ENCODE measurements at places on chromosomes 1 and 21.

GRCh38 chr1:230537456-230537855, 104.8 kb upstream of the COG2 start:
- DNase-seq = no peak

DNA sequence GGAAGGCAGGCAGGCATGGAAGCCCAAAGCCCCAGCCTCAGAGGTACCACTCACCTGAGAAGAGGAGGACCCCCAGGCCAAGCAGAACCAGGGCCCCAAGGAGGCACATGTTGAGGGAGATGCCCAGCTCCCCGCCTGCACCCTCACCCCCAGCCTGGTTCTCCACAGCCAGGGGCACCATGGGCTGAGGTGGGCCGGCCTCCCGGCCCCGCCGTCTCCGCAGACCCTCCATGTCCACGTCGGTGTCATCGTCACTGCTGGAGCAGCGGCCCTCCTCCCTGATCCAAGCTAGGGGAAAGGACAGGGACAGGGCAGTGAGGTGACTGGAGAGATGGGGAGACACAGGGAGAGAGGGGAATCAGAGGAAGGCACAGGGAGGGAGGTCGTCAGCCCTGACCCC, 7.8 kb downstream of the PBXIP1 start:
- no peak for DNase-seq

DNA sequence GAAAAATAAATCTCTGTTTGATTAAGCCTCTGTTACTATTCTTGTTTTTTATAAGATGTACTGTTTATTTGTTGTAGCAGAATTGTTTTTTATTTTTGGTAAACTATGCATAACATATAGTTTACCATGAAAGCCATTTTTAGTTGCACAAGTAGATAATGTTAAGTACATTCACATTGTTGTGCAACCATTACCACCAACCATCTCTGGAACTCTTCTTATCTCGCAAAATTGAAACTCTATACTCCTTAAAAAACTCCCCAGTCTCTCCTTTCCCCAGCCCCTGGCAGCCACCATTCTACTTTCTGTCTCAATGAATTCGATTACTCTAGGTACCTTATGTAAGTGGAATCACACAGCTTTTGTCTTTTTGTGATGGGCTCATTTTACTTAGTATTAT, 27.4 kb upstream of the UHMK1 start:
- no peak for DNase-seq

- no peak for DNase-seq
Observed at GRCh38 chr1:66276218-66276617, 257.7 kb upstream of the SGIP1 start.

GRCh38 chr1:53544728-53545515, 85.7 kb downstream of the DMRTB1 start:
- DNase-seq = no peak

DNA sequence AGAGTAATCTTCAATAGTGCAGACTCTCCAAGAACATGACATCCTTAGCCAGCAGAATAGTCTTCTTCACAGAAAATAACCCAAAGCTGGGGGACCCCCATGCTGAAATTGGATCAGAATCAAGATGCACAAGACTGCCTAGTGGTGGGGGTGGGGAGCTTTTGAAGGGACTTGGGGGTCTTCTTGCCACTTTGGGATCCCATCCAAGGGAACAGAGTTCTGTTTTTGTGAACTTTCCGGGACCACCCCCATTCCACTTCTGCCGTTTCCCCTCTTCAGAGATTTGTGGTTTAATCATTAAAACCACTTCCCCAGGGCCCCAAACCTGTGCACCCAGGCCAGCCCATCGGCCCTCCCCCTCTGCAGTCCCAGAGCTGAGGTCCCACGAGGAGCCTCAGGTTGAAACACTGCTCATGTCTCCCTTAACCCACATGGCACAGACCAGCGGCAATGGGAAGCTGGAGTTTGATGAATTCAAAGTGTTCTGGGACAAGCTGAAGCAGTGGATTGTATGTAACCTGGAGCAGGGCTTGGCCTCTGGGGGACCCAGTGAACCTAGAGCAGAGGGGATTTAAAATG, 44.9 kb downstream of the CAPN9 start:
- DNase-seq = no peak

DNA sequence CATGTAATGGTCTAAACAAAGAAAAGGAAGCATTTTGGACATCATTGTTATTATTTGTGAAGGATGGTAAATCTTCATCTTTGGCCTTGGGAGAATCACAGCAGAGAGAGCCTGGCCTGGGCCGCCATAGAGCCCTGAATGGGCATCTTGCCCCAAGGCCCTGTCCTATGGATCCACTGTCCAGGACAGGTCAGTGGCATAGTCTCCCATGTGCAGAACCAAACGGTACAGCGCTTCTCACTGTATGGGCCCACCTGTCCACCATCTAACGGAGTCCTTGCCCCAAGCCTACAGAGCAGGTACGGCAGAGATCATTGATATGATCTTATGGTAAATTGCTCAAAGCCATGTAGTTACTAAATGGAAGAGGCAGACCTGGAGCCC, 185.7 kb downstream of the FOXD2 start:
- no peak for DNase-seq

DNA sequence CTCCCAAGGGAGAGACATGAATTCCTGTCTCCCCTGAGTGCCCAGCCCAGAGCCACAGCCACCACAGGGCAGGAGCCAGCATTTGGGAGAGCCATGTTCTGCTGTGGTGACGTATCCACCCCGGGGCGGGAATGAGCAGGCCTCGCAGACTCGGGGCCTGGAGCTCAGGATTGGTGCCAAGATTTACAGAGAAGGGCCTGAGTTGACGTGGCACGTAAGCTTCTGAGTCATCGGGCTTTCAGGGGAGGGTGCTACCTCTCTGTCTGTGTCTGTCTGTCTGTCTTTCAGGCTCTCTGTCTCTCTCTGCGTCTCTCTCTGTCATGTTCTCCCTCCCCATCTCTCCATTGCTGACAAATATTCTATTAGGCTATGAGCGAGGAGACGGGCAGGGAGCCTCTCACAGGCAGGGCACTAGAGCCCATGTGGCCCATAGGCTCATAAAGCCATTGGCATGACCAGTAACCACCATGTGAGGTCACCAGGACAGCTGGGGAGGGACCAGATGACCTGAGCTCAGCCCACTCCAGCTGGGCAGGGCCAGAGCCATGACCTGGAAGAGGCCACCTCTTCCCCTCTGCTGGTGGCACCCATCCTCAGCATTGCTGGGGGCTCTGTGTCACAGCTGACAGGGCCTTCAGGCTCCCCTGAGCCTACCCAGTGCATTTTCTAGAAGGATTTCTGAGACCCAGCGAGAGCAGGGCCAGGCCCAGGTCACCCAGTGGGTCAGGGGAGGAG, 300.0 kb upstream of the VAMP3 start:
- DNase-seq = peak; percentile 97

- DNase-seq = no peak
Observed at GRCh38 chr1:10536133-10536770, 61.5 kb downstream of the PEX14 start.

- DNase-seq = no peak
Observed at GRCh38 chr1:205191622-205192021, 19.9 kb downstream of the DSTYK start.

DNA sequence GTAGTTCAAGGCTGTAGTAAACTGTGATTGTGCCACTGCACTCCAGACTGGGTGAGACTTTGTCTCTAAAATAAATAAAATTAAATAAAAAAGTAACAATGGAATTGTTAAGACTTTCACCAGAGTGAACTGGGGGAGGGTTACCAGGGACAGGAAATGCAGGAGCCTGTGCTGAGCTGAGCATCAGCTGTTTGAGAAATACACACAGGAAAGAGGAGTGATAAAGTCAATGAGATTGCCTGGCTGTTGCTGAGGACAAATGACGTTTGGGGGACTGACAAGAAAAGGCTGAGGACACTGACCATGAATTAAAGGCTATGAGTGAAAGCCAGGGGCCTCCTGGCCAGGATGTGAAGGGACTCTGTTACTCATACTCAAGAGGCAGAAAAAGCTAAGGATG, 226.3 kb downstream of the SETD4 start:
- no peak for DNase-seq

DNA sequence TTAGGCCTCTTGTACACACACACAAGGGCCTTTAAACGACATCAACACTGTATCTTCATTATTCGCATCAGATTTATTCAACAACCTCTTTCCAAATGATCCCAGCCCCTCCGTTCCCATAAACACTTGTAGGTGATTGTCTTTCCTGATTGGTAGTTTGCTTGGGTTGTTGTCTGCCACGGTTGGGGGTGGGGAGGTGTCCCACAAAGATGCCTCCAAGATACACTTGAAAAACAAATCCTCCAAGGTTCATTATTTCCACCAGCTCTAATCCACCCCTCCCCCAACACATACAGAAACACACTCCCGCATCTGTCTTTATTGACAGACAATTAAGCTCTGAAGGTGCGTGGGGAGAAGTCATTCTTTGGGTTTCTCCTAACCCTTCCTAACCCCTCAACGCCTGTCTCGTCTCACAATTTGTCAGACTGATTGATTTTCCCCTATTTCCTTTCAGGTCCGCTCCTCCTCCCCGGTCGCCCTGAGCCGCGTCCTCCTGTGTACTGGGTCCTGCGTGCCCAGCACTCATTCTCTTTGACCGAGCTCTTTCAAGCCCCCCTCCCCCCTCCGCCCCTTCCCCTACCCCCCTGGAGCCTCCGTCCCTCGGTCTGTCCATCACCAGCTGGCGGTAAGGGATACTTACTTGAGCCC, 1.4 kb downstream of the WDR26 start:
- DNase-seq = peak; percentile 12

Measured in bronchial epithelial cell (primary cell).